ENCODE measurements at places on chromosomes 4 and X. TPM values are rescaled to one million over a fixed set of nuclear protein-coding genes. Genes with fewer than 3 reads are reported as not detected.

Gene IGFBP7
- 0.82 TPM for total RNA-seq

Gene FOXP3
- 0.26 TPM for total RNA-seq

Gene REPS2
- 0.58 TPM for total RNA-seq

Gene ANOS1
- total RNA-seq = 18.8 TPM

Gene STS
- total RNA-seq = 6.9 TPM

Gene NKX3-2
- 4.0 TPM for total RNA-seq
